ENCODE measurements at places on chromosomes 2 and 18.

DNA sequence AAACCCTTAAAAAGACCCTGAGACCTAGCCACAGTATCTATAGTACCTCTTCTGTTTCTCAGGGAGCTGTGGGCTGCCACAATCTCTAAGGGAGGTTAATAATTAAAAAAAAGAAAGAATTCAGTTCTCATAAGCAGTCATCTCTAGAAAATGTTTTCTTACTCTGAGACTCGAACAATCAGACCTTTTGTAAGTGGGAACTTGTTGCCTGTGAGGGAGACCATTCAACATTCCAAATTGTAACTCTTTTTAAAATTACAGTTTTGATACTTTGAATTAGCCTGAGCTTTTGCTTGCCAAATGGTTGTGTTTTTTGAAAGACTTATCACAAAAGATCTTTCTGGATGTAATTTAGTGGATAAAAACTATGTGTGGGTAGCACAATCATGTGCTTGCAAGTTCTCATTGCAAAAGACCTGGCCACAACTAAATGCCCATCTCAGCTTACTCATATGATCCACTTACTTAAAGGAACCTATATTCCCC lies 33.3 kb downstream of the IL1R2 start:
- no peak for DNase-seq

GRCh38 chr2:172813314-172813888 lies 77.8 kb downstream of the RAPGEF4 start:
- no peak for DNase-seq

GRCh38 chr18:4157352-4157751 lies 297.8 kb downstream of the DLGAP1 start:
- DNase-seq = no peak

DNA sequence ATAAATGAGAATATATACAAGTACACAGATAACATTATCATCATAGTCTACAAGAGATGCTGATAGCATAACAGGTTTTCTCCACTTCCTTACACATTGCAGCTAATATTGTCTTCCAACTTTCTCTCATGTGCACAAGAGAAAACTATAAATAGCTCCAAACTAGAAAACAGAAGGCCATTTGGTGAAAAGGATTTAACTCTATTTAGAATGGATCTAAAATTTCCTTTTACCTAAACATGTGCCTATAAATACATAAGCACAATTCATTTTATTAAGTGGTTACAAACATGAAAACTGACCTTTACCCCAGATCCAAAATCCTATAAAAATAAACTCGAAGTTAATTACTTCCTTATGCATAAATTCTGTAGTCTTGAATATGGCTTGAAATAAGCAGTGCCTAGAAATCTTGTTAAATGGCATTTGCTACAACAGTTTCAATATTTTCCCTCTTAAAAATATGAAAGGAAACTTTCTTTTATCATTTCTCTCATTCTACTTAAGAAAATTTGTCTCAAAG lies 41.6 kb downstream of the SLC25A12 start:
- DNase-seq = no peak

GRCh38 chr2:241814643-241815476 lies 5.9 kb downstream of the NEU4 start:
- DNase-seq = no peak

DNA sequence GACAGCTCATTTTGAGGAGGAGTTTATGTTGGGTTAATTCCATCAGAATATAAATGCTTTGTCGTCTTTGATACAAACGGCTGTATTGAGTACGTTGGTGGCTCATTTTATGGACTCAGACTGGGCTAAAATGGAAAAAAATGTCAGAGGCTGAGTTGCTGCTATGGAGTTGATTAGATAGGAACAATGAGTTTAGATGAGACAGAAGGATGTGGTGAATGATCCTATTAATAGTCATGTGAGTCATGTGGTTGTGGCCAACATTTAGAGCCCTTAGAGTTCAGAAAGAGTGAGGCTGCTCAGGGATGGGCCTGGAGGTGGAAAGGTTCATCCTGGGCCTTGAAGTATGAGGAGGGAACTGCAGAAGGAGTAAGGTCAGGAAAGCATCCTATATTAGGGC lies 434.2 kb downstream of the MEIS1 start:
- no peak for DNase-seq

GRCh38 chr18:12595571-12596255 lies 62.2 kb downstream of the SPIRE1 start:
- no peak for DNase-seq
